Anterior cingulate cortex (tissue), 58 donors: ENCODE measurements at places on chromosomes 1 and 21.

- DNase-seq, result no peak
Observed at GRCh38 chr1:230317823-230318819, 108.0 kb downstream of the PGBD5 start.

GRCh38 chr1:91535441-91535840 lies 34.8 kb downstream of the CDC7 start:
- no peak for DNase-seq

DNA sequence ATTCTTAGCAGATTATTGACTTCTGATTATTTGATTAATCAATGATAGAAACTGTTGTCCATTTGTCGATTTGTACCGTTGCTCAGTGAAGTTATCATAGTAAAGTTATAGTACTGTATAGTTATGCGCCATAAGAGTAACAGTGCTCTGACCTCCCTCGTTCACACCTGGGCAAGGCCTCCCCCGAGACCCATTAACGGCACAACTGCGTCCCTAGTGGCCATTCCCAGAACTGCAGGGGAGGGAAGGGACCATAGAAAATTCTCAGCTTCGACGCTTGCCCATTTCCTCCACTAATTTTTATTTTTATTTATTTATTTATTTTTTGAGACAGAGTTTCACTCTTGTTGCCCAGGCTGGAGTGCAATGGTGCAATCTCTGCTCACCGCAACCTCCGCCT lies 334.4 kb downstream of the DSCAM start:
- DNase-seq, result no peak

DNA sequence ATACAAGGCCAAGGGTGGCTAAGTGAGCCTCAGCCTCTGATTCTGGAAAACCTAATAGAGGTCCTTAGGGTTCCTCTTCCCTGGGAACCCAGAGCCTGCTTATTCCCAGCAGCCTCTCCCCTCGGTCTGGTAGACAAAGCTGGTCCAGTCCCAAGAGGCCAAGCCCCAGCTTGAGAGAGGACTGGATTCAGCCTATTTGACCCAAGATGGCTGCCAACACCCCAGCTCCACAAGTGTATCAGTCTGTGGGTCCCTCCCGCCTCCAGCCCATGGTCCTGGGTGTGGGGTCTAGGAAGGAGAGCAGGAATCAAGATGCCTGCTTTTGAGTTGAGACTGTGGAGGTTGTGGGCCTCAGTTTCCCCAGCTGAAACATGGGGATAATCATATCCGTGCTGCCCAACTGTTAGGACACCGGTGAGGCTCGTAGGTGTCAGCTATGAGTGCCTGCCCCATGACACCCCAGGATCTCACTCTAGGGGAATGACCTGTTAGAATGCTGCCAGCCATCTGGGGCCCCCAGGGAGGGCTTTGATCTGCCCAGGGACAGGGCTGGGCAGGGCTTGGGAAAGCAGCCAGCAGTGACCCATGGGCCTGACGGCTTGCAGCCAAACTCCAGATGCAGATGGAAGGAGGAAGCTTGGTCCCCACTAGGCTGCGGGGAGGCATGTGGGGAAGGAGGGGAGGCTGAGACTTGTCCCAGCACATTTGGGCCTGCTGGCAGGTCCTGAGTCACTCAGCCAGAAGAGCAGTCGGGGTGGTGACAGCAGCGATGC lies 45.4 kb downstream of the NUAK2 start:
- DNase-seq, result peak; percentile 38

DNA sequence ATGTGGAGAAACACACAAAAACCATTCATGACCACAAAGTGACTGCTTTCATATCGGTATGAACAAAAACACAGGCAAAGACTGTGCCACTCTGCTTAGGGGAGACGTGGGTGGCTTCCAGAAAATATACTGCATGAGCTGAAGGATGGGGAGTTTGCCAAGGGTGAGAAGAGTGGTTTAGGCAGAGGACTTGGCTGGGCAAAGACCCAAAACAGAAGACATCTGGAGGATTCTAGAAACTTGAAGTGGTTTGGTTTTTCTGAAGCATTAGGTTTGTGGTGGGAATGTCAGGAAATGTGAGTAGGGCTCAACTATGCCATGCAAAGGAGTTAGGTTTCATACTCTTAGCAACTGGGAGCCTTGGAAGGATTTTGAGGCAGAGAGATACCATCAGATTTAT lies 26.6 kb upstream of the DNM3 start:
- DNase-seq, result no peak

DNA sequence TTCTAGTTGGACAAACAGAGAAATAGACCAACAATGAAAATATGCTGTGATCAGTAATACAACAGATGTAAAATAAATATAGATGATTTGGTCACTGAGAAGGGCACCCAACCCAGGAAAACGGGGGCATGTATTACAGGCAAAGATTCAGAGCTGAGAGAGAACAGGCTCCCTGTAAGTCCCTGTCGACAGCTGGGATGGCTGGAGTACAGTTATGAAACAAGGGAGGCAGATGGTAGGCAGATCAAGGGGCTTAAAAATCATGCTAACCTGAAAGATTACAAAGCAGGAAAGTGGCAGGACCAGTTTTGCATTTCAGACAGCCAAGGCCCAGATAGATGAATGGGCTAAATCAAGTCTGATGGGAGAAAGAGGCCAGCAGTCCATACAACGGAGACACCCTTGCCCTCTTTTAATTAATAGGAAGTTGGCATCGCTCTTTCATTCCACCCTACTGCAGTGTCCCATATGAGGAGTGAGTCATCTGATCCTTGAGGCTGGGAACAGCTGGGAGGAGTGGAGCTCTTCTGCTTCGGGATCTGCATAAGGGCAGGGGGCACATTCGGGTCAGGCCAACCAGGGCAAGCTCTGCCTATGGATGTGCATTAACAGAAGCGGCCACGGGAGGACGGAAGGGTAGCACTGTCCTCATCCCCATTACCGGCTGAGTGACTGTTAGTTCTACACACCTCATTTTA lies 171.1 kb downstream of the DAB1 start:
- no peak for DNase-seq

DNA sequence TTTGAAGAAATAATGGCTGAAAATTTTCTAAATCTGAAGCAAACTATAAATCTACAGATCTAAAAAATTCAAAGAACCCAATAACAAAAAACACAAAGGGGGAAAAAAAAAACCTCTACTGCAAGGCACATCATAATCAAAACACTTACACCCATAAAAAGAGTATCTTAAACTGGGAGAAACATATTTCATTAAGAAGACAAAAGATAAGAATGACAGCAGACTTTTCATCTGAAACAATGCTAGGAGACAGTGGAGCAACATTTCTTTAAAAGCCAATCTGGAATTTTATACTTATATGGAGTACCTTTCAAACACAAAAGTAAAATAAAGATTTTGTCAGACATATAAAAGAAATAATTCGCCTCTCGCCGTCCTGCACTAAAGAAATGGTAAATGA lies 49.1 kb downstream of the COP1 start:
- DNase-seq, result no peak

GRCh38 chr1:202645097-202645476 lies 65.2 kb downstream of the SYT2 start:
- no peak for DNase-seq

GRCh38 chr1:200411406-200412257 lies 1.8 kb upstream of the ZNF281 start:
- no peak for DNase-seq

DNA sequence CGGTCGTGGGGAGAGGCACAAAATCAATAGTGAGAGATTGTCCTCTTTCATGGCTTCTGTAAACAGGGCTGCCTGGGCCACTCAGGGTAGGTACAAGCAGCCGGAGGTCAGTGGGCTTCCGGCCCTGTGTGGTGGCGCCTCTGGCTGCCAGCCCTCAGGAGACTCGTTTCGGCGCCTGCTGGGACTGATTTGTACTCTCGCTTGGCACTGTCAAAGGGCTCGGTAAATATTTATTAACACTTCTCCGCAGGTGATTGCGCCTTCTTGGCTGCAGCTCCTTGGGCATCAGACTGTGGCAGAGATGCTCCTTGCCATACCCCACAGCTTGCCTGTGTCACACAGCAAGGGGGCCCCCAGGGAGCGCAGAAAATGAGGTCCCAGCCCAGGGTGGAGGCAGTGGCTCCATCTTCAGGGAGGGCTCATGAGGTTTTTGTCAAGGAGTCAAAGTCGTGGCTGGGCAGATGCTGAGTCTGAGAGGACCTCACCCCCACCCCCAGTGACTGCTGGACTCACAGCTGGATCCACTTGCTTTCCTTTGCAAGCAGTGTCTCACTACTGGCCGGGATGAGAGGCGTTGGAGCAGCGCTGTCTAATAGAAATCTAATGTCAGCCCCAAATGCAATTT lies 262.5 kb downstream of the GRIK3 start:
- DNase-seq, result no peak

DNA sequence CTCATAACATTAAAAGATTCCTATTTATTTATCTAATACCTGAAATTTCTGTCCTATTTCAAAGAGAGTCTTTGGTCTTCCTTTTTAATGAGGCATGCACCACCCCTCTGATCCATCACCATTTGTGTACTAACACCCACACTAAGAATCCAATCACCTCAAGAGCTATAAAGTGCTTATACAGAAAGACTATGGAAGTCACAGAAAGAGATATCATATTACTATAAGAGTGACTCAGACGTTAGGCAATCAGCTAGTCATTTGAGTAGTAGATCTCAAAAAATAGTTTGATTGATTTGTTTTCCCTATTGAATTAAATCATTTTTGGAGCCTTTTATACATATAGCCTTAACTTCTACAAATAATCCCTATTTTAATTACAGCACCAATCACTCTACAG lies 46.1 kb downstream of the NME7 start:
- DNase-seq, result no peak

- no peak for DNase-seq
Observed at GRCh38 chr1:184427722-184428121, 40.9 kb downstream of the C1orf21 start.

DNA sequence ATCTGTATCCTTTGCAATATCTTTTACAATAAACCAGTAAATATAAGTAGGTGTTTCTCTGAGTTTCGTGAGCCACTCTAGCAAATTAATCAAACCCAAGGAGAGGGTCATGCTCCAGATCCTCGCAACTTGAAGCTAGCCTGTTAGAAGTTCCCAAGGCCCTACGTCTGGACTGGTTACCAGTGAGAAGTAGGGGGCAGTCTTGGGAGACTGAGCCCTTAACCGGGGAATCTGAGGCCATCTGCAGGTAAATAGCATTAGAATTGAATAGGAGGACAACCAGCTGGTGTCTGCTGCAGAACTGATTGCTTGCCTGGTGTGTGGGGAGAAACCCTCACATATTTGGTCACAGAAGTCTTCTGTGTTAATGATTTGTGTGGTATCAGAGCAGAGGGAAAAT lies 190.5 kb downstream of the RYR2 start:
- no peak for DNase-seq

DNA sequence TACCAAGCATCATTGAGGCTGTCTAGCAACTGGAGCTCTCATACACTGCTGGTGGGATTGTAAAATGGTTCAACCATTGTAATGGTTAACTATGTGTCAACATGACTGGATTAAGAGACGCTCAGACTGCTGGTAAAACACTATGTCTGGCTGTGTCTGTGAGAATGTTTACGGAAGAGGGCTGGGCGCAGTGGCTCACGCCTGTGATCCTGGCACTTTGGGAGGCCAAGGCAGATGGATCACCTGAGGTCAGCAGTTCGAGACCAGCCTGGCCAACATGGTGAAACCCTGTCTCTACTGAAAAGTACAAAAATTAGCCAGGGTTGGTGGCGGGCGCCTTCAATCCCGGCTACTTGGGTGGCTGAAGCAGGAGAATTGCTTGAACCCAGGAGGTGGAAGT lies 4.8 kb upstream of the FCRLA start:
- DNase-seq, result no peak

- DNase-seq, result no peak
Observed at GRCh38 chr1:41939194-41939593, 20.5 kb upstream of the HIVEP3 start.

DNA sequence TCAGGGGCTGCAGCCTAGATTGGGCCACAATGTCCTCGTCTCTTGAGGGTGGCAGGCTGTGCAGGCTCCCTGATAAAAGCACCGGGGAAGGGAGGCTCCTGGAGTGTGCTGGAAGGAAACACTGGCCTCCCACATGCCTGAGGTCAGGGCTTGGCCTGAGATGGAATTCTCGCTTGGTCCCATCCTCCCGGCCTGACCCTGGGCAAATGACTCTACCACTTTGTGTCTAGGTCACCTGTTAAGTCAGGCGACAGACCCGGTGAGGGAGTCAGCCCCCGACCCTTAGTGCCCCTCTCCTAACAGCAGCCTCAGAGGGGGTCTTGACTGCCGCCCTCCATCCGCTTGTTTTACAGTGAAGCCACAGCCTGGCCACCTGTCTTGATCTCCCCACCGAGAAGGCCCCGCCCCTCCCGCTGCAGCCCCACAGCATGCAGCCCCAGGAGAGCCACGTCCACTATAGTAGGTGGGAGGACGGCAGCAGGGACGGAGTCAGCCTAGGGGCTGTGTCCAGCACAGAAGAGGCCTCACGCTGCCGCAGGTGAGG lies 2.5 kb downstream of the SMIM1 start:
- no peak for DNase-seq

- no peak for DNase-seq
Observed at GRCh38 chr1:228454238-228454637, 32.9 kb upstream of the RNF187 start.

- DNase-seq, result no peak
Observed at GRCh38 chr1:181135437-181135731, 46.9 kb downstream of the IER5 start.

DNA sequence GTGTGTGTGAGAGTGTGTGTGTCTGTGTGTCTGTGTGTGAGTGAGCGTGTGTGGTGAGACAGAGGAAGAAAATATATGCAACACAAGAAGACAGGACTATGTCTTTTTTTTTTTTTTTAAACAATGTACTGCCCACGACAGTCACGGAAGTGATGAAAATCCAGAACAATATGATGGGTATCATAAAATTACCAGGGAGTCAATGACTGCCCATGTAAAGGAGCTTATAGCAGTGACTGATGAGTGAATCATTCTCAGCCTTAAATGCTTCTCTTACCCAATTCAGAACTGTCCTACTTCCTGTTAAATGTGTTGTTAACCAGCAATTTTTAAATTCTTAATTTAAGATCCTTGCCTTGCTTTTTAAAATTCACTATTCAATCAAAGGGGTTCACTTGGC lies 46.6 kb downstream of the RGS7 start:
- no peak for DNase-seq

DNA sequence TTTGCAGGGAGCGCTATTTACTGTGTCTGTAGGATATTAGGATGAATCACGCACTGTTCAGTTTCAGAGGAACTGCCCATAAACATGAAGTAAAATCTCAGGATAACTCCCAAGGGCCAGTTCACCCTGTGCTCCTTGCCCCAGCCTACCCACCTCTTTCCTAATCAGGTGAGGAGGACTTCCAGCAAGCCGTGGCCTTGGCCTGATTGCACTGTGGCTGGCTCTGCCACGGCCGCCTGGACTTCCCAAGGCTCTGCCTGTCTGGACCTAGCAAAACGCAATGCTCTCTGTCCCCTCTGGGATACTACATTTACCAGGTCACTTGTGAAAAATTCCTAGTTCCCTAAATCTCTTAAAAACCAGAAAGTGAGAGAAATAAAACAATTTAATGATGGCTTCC lies 7.4 kb upstream of the ASCL5 start:
- no peak for DNase-seq

- no peak for DNase-seq
Observed at GRCh38 chr21:37622755-37623154, 256.2 kb downstream of the DYRK1A start.
